ENCODE measurements at places on chromosomes 1 and 21.

- no peak for DNase-seq
Measured at GRCh38 chr1:170535418-170535817, 3.5 kb downstream of the GORAB start.

GRCh38 chr1:226772446-226773139, 33.5 kb upstream of the ITPKB start:
- DNase-seq = no peak

DNA sequence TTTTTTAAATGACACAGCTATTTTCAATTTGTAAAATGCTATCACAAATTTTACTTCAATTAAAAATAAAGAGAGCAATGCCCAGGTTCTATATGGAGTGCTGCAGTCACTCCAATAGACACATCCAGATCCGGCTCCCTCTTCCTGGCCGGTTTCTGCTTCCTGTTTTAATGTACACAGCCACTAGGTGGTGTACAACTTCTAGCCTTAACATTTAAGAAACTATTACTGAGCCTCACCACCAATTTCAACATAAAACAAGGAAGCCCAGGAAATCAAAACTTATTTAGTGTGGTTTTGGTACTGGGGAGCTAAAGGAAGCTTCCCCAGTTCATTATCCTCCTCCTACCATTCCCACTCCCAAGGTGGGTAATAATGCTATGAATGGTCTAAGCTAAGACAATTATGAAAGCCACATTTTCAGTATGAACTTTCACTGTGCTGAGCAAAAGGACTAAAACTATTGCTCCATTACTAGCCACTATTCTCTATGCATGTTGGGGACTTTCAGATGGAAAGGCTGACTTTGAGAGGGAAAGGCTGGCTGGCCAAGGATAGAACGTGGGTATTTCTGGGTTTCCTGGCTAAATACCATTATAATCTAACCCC, 25.5 kb upstream of the MTMR11 start:
- peak; percentile 26 for DNase-seq

- no peak for DNase-seq
Measured at GRCh38 chr1:221781102-221781755, 39.3 kb upstream of the DUSP10 start.

GRCh38 chr21:45893740-45894449, 87.7 kb upstream of the COL6A1 start:
- DNase-seq = no peak

- DNase-seq = no peak
Measured at GRCh38 chr1:42957229-42957879, 1.3 kb downstream of the SLC2A1 start.

GRCh38 chr1:242016479-242016878, 17.6 kb upstream of the MAP1LC3C start:
- no peak for DNase-seq

DNA sequence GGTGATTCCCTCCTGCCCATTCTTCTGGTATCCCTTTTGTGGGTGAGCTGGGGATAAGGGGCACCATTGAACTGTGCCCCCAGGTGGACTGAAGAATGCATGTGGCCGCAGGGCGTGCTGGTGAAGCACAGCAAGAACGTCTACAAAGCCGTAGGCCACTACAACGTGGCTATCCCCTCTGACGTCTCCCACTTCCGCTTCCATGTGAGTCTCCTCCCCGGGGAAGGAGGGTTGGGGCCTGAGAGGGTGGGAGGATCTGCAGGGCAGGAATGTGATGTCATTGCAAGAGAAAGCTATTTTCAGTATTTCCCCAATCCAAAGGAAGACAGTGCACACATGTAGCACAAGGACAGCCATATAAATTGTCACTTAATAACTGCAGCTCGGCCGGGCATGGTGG, 7.5 kb upstream of the KPNA6 start:
- no peak for DNase-seq

DNA sequence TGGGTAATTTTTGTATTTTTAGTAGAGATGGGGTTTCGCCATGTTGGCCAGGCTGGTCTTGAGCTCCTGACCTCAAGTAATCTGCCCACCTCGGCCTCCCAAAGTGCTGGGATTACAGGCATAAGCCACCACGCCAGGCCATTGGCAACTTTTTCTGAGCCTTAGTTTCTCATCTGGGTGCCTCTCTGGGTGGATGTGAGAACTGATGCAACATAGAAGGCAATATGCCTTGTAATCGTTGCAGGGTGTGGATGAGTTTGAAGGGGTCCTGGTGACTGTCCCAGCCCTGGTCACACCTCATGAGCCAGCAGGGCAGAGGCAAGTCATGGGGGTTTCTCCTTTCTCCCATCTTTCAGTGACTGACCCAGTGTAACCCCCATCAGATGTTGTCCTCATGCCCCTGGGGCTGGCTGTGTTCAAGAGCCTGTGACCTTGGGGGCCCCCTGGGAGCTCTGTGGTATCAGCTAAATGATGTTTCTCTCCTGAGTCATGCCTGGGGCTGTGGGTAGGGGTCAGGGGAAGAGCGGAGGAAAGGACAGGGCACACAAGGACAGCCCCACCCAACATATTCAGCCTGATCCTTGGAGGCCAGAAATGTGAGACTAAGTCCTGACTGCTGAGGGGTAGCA, 3.6 kb downstream of the COL9A2 start:
- no peak for DNase-seq

DNA sequence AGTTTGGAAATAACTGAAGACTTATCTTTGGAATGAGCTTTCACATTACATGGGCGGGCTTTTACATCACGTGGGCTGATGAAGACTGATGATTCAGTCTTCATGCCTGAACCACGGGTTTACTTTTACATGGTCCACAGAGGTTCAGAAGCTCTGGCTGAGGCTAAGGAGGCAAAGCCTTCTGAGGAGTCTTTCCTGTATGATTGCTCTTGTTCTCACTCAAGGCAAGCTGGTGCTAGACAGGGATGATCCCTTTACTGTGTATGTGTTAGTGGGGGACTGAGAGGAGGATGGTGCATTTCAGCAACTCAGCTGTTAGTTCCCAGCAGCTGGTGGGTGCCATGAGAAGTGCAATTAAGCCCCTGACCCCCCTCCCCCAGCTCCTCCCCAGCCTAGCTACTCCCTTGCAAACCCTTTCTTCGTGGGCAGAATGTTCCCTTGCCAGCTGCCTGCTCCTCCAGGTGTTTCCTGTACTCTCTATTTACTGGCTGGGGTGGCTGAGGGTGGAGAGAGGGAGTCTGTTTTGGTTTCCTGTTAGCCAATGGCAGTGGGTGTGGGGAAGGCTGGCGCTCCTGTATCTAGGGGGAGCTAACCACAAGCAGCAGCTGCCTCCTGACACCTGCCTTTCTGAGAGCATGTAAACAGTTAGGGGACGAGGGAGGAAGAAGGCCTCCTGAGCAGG, 15.4 kb downstream of the BTG2 start:
- DNase-seq = peak; percentile 78

DNA sequence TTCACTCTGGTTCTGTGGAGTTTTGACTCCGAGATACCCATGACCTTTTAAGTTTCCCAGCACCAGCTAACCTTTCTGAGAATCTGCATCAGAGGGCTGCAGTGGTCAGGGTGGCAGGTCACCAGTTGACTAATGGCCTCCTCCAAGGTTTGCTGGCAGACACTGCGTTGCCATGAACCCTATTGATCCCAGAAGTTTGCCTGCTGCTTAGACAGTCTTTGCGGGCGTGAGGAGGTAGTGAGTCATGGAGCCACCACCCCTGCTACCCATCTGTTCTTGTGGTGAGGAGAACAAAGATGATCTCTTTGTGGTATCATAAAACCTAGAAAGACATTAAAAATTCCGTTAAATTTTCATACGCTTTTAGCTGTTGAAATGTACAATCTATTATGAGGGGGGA, 180.4 kb downstream of the FGGY start:
- DNase-seq = no peak

DNA sequence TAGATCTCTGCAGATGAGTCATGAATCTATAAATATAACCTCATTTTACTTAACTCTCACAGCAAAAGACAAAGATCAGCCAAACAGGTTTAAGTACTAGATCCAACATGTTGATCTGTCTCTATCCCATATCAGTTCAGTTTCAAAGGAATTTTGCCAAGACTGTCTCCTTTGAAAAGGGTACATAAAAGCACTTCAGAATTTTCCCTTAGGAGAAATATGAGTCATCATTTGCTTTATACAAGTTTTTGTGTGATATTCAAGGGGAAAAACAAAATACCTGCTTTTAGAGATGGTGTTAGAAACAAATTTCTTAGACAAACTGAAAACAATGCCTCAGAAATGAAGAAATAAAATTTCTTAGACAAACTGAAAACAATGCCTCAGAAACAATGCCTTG, 73.5 kb upstream of the LRRC7 start:
- no peak for DNase-seq

DNA sequence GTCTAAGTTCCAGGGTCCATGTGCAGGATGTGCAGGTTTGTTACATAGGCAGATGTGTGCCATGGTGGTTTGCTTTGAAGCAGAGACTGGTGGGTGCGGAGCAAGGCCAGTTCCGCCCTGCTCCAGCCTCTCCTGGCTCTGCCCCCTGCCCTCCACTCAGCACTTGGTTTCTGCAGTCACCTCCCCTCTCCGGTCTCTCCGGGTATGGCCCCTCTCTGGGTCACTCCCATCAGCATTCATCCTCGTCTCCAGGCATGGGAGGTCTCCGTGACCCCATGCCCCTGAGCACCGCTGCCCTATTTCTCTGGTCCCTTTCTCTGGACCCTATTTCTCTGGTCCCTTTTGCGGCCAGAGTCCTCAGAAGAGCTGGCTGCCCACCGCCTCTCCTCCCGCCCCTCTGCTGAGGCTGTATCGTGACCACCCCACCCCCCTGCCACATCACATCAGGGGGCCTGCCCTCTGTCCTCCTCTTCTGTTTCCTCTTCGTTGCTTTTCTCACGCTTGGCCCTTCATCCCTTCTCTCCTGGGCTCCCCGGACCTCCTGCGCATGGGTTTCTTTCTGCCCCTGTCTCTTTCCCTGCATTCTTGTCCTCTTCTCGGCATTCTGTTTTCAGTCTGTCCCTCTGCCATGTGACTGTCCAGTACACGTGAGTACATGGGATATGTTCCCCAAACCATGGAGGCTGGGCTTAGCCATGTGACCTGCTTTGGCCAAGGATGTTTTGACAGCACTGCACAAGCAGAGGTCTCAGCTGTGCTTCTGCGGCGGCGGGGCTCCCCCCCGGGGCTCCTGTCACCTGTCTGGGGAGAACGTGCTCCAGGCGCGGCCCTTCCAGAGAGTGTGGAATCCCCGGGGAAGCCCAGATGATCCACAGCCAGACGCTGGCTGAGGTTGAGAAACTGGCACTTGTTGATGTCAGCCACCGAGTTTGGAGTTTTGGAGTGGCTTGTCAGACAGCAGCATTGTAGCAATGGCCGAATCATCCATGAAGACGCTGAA, 54.4 kb upstream of the C1orf174 start:
- no peak for DNase-seq

DNA sequence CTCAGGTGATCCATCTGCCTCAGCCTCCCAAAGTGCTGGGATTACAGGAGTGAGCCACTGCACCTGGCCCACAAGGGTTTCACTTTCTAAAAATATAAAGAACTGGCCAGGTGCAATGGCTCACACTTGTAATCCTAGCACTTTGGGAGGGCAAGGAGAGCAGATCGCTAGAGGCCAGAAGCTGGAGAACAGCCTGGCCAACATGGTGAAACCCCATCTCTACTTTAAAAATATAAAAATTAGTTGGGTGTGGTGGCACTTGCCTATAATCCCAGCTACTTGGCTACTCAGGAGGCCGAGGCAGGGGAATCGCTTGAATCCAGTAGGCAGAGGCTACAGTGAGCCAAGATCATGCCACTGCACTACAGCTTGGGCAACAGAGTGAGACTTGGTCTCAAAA, 25.7 kb downstream of the MRPL39 start:
- DNase-seq = no peak

DNA sequence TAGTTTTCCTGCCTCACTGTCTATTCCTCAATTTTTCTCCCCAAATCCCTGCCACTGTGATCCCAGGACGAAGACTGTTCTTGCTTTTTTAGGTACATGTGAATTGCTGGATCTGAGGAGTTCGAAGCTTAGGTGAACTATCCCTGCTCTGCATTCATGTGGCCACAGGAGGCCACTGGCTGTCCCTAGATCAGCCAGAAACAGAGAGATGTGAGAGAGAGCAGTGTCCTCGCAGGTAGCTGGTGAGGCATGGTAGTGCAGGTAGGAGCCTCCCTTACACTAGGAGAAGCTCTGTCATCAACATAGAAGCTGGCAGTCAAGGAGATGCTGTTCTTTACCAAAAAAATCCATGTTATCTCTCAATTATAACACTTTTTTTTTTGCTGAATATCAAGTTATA, 71.5 kb downstream of the USP24 start:
- DNase-seq = no peak

DNA sequence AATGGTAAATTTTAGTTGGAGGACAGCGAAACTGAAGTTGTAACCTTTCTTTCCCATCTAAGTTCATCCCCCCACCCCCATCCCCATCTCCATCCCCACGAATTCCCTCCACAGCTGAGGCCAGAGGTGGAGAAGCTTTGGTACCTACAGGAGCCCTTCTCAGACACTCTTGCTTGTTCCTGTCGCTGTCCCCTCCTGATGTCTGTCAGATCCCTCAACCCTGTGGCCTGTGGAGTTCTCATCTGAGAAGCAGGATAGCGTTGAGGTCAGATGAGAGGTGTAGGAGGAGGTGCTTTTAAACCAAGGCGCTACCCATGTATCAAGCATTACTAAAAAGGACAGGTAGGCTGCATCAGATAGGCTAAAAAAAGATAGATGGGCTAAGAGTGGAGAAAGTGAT, 769 bp downstream of the NTPCR start:
- no peak for DNase-seq

DNA sequence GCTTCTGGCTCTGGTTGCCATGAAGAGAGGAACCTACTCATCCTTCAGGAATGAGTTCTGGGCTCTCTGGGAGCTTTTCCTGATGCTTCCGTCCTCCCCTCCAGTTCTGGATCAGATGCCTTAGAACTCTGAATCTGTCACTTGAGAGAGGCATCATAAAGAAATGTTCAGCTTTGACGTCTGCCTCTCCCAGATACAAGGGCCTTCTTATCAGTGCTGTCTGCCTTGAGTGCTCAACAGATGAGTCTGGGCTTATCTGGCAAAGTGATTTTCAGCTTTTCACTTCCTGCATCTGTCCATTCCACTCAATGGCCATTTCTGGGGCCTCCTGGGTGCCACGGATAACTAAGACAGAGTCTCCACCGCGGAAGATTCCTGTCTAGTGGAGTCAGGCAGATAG, 12.3 kb upstream of the OTUD3 start:
- DNase-seq = no peak

- DNase-seq = no peak
Measured at GRCh38 chr1:43693371-43693770, 14.0 kb upstream of the ST3GAL3 start.

- no peak for DNase-seq
Measured at GRCh38 chr1:20381045-20381641, 90.5 kb downstream of the VWA5B1 start.

- DNase-seq = no peak
Measured at GRCh38 chr1:8889925-8890785, 11.7 kb upstream of the ENO1 start.
